ENCODE measurements at places on chromosomes 2 and 18.

DNA sequence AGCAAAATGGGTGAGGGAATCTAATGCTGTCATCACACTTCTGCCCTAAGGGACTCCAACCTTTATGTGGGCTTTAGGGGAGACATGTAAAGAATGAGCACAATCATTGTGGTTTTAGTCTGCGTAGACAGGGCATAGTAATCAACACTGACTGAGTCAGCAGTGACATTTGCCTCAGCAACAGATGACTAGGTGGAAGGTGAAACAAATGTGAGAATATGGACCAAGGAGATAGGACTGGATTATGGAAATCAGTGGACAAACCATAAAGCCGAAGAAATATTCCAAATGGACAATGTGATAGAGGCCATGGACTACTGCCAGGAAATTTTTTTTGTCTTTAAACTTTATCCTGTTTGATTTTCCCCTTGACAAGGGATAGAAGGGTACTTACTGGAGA lies 83.9 kb downstream of the PDK1 start:
- DNase-seq: peak; percentile 61

DNA sequence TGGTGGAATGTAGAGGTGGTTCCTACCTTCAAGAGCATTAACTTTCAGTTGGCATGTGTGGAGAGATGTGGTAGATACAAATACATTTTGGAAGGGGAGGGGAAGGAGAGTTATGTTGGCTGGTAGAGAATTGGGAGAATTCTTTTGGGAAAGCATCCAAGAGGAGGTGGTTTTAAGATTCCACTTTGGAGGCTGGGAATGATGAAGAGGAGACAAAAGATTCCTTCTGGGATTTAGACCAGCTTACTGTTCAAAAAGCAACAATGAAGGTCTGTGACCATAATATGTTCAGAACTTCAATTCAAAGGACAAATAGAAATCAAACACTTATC lies 120.8 kb upstream of the FOSL2 start:
- DNase-seq: no peak

DNA sequence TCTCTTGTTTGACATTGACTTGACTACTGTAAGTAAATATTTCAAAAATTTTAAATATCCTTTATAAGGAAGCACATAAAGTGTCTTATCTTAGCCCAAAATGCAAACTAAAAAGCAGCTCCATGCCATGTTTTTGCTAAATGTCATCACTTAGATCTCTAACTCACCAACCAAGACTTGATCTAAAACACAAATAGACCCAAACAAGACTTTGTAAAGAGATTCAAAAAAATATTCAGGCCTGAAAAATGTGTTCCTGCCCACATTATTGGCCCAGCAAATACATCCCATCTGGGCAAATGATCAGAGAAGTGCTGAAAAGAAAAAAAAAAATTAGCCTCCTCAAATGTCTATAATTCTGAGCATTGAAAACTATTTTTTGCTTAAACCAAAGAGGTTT lies 187.6 kb downstream of the MREG start:
- DNase-seq: no peak

- DNase-seq: no peak
Observed at GRCh38 chr18:36376361-36376760, 78.8 kb downstream of the FHOD3 start.

DNA sequence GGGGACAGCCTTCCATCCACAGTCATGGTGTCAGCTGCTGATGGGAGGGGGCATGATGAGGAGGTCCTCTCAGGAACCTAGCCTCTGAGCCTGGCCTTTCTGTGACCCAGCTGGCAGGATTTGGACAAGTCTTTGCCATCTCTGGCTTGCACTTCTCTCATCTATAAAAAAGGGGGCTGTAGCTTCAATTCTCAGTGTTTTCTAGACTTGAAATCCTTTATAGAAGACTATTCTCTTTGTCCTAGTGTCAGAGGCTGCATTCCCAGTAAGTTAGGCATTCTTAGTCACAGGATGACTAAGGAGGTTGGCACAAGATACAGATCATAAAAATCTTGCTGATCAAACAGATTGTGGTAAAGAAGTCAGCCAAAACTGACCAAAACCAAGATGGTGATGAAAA lies 958.5 kb downstream of the CNTNAP5 start:
- DNase-seq: no peak

DNA sequence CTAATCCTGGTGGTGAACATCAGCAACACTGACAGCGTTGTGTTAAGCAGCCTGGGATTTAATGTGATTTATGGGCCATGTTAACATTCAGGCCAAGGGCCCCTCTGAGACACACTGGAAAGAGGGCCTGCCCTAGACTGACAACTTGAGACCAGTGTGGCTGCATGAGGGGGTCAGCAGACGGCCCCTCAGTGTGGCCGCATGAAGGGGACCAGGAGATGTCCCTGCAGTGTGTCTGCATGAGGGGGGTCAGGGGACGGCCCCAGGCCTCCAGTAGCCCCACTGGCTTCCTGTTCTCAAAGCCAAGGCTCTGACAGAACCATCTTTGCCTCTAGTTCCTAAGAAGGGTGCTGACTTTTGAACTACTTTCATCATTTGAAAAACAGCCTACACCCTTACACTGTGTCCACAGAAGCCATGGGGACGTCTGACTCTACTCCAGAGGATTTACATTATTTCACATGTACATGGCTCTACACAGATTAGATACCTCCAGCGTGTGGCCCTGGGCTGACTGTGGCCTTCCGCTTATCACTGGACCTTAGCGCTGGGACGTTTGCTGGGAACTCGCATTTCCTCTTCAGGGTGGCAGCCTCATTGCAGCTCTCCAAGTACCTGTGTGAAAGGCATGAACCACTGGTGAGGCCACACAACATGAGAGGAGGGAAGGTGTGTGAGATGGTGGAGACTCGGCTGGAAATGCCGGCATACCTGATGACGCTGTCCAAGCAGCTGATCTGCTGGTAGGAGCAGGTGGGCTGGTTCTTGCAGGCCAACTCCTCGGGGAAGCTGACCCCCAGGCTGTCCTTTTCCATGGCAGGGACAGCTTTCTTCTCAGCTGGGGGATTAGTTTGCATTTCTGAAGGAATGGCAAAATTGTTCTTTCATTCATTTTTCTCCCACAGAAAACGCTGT lies 18.2 kb upstream of the HES6 start:
- DNase-seq: no peak

- DNase-seq: peak; percentile 12
Observed at GRCh38 chr2:212646698-212647366, 108.2 kb upstream of the ERBB4 start.

GRCh38 chr2:138522556-138522955 lies 21.0 kb downstream of the SPOPL start:
- DNase-seq: no peak

- no peak for DNase-seq
Observed at GRCh38 chr18:523561-523960, 23.1 kb upstream of the COLEC12 start.

DNA sequence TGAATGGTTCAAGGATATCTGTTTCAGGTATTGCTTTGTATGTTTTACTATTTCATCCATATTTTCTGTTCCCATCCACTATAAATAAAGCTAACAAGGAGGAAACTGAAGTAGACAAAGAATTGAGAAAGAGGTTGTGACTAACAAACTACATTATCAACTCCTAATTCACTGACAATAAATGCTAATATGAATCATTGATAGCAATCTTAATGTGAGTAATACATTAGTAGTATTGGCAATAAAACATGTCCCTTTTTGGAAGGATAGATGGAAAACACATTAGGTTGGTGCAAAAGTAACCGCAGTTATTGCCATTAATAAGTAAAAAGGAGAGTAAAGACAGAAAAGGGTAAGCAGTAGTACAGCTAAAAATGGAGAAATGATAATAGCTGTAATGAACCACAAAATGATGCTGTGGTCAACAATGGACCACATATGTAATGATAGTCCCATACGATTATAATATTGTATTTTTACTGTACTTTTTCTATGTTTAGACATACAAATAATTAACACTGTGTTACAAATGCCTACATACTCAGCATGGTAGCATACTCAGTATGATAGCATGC lies 104.7 kb downstream of the THADA start:
- DNase-seq: no peak

DNA sequence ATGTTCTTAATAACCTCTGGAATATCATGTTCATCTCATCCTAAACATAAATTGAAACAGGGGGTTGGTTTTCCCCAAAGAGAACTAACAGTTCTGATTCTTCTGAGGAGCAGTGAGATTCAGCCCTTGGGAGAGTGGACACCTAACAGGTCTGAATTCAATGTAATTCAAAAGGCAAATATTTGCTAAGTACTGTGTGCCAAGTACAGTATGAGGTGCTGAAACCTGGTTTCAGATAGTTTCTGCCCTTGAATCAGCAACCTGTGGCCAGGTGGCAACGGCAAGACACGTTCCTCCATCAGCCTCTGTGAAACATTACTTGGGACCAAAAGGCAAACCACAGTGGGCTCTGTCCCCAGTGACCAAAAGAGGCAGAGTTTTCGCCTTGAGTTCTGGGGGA lies 1.3 kb downstream of the LRRC30 start:
- no peak for DNase-seq

- DNase-seq: no peak
Observed at GRCh38 chr2:71235930-71236587, 9.2 kb upstream of the PAIP2B start.

GRCh38 chr18:63119647-63120046 lies 199.9 kb downstream of the BCL2 start:
- DNase-seq: no peak

- no peak for DNase-seq
Observed at GRCh38 chr18:78433562-78433961, 546.1 kb upstream of the SALL3 start.

- no peak for DNase-seq
Observed at GRCh38 chr2:24797644-24798043, 4.4 kb downstream of the CENPO start.

DNA sequence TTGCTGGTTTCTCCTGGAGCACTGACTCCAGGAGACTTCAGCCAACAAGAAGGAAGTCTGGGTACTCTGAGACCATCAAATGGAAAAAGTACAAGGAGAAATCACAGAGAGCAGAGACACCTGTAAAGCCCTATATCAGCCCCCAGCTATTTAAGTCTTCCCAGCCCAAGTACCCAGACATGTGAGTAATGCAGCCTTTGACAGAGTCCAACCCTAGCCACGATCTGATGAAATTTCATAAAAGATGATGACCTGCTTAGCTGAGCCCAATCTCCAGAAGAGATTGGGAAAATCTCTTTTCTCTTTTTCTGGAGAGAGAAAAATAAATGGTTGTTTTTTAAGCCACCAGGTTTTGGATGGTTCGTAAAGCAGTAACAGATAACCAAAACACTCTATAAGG lies 196.6 kb downstream of the NBAS start:
- no peak for DNase-seq

GRCh38 chr2:216490061-216490460 lies 8.6 kb upstream of the RPL37A start:
- DNase-seq: no peak

DNA sequence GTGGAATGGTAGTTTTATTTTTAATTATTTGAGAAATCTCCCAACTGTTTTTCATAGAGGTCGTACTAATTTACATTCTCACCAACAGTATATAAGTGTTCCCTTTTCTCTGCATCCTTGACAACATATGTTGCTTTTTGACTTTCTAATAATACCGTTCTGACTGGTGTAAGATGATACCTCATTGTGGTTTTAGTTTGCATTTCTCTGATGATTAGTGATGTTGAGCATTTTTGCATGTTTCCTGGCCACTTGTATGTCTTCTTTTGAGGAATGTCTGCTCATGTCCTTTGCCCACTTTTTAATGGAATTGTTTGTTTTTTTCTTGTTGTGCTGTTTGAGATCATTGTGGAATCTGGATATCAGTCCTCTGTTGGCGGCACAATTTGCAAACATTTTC lies 242.5 kb downstream of the ZNF521 start:
- no peak for DNase-seq

- DNase-seq: no peak
Observed at GRCh38 chr2:236102971-236103370, 65.2 kb downstream of the GBX2 start.

- DNase-seq: no peak
Observed at GRCh38 chr18:40612356-40612755, 1342.7 kb upstream of the PIK3C3 start.

GRCh38 chr2:134716721-134717243 lies 2.0 kb downstream of the TMEM163 start:
- DNase-seq: no peak

DNA sequence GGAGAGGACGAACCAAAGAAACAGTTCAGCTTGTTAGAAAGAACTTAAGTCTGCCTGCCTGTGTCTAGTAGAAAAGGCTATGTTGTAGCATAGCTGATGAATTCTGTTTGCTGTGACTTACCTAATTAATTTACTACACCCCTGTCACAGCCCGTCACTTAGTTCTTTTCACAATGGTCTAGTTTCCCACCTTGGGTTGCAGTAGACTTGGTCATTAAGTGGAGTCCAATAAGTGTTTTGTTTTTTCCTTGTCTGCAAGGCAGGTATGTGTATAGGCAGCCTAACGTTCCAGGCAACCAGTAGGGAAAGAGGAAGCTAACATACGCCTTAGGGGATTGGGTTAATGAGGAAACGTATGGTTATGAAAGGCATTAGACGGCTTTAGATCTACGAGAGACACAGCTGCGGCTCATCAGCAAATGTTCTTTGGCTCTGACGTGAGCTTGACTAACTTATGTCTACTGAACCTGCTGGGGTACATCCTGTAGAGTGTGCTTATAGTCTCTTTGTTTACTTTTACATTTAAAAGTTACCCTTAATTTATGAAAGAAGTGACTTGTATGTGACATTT lies 180.1 kb downstream of the PRPF40A start:
- no peak for DNase-seq

GRCh38 chr2:30396436-30397232 lies 50.4 kb upstream of the LCLAT1 start:
- no peak for DNase-seq

- DNase-seq: no peak
Observed at GRCh38 chr2:164514491-164514890, 106.8 kb downstream of the GRB14 start.

DNA sequence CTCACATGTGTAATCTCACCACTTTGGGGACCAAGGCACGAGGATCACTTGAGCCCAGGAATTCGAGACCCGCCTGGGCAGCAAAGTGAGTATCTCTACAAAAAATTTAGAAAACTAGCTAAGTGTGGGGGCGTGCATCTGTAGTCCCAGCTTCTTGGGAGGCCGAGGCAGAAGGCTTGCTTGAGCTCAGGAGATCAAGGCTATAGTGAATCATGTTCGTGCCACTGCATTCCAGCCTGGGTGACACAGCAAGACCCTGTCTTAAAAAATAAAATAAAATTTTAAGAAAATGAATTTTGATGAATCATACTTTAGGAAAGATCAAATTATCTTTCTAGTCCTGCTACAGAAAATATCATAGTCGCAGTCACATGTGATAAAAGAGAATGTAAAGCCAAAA lies 46.9 kb downstream of the CABYR start:
- DNase-seq: no peak

DNA sequence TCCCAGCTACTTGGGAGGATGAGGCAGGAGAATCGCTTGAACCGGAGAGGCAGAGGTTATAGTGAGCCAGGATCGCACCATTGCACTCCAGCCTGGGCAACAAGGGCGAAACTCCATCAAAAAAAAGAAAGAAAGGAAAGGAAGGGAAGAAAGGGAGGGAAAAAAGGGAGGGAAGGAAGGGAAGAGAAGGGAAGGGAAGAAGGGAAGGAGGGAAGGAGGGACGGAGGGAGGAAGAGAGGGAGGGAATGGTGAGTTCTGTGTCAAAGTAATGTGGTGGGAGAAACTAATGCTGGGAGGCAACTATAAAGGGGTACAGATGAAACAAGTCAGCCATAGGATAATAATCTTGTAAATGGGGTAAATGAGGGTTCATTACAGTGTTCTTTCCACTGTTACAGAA lies 45.7 kb downstream of the MEMO1 start:
- DNase-seq: no peak

GRCh38 chr2:8893474-8893873 lies 56.1 kb upstream of the KIDINS220 start:
- no peak for DNase-seq

GRCh38 chr2:157169889-157170288 lies 87.6 kb upstream of the GALNT5 start:
- no peak for DNase-seq

Data from AG09319 (cell line).